ENCODE measurements at places on chromosomes 7 and 10.

- peak; percentile 33 for DNase-seq
Measured at GRCh38 chr10:14749070-14749809, 25.5 kb downstream of the FAM107B start.

DNA sequence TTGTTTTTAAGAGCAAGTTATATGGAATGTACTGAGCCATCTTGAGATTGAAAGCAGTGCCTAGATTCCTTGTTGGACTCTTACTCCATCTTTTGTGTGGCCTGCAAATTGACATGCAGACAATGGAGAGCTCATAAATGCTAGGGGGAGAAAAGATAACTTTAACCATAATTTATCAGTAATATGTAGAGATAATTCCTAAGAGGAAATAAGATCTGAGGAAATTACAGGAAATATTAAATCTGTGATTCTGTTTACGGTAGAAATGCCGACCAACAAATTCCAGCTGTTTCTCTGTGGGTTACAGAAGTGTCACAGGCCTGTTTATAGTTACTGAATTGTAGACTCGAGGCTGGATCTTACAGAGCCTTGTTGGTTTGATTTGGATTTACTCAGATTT lies 348.0 kb downstream of the SUGCT start:
- no peak for DNase-seq

DNA sequence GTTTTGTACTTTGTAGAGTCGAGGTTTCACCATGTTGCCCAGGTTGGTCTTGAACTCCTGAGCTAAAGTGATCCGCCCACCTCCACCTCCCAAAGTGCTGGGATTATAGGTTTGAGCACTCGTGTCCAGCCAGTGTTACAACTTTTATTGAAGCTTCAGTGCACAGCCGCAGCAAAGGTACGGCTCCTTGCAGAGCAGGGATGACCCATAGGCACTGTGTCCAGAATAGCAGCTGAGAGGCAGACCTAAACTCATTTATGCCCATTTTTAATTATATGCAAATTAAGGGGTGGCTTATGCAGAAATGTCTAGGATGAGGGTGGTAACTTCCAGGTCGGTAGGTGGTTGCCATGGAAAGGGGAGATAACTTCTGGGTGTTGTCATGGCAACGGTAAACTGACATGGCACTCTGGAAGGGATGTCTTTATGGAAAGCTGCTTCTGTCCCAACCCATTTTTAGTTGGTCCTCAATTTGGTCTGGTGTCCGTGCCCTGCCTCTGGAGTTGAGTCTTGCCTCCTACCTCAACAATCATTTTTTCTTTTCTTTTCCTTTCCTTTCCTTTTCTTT lies 22.7 kb downstream of the NYAP1 start:
- no peak for DNase-seq

GRCh38 chr10:26621889-26622711 lies 75.4 kb upstream of the PDSS1 start:
- DNase-seq = peak; percentile 53

DNA sequence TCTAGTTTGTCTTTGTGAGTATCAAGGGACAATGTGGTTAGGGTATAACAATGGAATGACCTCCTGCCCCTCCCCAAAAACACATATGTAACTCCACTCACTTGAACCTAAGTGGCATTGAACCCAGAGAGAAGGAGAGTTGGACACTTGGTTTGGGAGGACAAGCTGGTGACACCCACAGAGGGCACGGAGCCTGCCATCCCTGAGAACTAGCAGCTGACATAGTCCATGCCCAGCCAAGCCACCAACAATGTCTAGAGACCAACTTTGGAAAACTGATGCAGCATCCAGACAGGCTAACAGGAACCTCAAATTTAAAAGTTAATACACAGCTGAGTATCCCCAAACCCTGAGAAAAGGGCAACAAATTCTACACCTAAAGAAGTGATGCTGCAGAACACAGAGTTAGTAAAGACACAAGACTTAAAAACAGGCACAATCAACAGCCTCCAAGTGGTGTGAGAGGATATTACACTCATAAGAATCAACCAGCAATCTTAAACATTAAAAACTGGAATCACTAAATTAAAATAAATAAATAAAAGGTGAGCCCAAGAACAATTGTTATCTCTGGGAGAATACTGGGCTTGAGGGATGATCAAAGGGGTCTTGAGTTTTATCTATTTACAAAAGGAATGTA lies 27.2 kb downstream of the NUDCD3 start:
- DNase-seq = no peak

- DNase-seq = no peak
Measured at GRCh38 chr10:17992266-17992665, 40.5 kb downstream of the SLC39A12 start.

GRCh38 chr7:7681936-7682329 lies 36.5 kb downstream of the RPA3 start:
- DNase-seq = no peak

GRCh38 chr10:18476076-18476647 lies 175.2 kb downstream of the NSUN6 start:
- DNase-seq = no peak

DNA sequence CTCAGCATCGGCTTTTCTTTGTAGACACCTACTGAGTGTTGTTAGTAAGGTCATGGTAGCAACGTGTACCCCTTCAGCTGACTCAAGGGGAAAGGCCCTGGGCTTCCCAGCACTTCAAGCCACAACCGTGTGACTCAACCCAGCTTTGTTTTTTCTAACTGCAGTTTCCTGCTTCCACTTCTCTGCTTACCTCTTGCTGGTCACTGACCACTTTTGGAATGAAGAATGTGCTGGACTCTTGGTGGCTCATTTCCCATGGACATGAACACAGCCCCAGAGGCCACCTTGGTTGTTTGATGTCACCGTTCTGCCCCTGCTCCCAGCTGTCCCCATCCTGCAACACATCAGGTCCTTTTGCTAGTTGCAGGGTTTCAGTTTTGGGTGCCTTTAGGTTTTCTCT lies 69.5 kb upstream of the ZNF438 start:
- no peak for DNase-seq

DNA sequence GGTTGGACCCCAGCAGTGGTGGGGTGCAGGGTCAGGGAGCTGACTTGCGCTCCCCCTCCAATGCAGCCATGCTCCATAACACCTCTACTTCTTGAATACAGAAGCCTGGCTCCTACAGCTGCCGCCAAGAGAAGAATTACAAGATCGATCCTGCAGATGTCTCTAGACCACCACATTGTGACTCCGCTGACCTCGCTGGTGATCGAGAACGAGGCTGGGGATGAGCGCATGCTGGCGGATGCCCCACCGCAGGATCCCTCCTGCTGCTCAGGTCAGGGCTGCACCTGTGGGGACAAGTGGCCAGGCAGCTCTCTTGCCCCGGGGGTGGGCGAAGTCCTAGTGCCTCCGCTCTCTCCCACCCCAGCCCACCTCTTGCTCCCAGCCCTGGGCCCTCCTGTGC lies 31.7 kb downstream of the ITIH2 start:
- no peak for DNase-seq

- no peak for DNase-seq
Measured at GRCh38 chr7:32809871-32810270, 81.7 kb downstream of the KBTBD2 start.

DNA sequence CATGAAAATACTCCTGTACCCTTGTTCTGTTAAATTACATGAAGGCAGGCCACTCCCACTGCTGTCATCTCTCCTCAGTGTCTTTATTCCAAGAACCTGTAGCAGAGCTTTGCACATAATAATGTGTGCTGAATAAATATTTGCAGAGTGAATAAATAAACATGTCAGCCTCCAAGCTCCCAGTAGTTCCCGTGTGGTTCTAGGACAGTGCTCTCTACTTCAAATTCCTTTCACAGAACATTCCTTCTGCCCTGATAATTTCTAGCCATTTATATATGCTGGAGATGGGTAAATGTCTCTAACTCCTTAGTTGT lies 20.3 kb upstream of the HYAL4 start:
- DNase-seq = peak; percentile 30

DNA sequence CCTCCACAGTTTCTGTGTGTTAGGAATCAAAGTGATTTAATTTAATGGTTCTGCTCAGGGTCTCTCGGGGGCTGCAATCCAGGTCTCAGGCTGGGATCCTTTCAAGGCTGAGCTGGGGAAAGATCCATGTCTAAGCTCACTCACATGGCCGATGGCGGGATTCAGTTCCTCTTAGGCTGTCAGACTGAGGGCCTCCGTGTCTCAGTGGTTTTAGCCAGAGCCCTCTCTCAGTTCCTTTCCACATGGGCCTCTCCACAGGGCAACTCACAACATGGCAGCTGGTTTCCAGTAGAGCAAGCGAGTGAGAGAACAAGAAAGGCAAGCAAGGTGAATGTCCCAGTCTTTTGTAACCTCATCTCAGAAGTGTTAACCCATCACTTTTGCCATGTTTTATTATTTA lies 26.9 kb downstream of the CAV1 start:
- no peak for DNase-seq

- no peak for DNase-seq
Measured at GRCh38 chr7:101845974-101846373, 28.5 kb downstream of the CUX1 start.
